ENCODE measurements at places on chromosomes 1 and 21.

DNA sequence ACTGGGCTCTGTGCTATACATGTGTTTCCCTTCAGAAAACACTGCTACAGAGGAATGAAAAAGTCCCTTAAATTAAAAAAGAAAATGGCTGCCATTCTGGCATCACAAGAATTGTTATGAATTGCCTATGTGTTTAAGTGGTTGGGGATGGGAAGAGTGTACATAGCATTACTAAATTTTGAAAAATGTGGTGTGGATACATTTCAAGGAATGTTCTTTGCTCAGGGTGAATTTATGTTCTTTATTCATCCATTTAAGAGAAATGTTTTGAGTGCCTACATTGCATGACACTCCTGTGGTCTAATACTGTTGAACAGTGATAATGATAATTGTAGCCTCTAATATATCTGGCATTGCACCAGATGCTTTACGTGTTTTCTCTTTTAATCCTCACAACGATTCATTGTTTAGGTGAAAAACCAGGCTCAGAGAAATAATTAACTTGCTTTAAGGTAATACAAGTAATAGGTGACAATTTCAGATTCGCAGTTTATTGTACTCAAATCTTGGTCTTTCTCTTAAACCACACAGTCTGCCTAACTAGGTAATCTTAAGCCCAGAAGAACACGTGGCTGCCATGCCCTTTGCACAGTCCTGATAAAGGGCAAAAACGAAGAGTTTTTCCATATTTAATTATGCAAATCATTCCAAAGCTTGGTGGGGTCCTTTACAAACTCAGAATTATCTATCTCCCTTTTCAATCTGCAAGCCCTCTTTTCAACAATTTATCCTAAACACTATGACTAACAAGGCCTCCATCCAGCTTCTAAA lies 31.5 kb downstream of the DPT start:
- DNase-seq, result no peak

DNA sequence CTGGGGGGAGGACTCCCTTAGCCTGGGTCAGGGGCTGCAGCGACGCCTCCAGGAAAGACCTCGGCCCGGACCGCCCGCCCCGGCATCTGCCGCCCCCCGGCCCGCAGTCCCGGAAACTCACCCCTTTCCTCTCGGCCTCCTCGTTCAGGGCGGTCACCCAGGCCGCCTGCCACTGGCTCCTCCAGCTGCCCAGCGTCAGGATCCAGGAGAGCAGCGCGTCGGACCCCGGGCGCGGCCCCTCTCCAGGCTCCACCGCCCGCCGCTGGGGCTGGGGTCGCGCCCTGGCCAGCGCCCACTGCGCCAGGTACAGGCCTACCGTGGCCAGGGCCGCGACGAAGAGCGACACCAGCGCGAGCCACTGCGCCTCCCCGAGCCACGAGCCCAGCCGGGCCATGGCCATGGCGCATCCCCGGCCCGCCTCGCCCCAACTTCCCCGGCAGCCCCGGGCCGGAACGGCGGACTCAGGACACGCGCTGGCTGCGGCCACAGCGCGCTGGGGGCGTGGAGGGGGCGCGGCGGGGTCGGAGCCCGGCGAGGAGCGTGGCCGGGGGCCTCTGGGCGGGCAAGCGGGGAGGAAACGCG lies 478 bp downstream of the C2CD2 start:
- no peak for DNase-seq

DNA sequence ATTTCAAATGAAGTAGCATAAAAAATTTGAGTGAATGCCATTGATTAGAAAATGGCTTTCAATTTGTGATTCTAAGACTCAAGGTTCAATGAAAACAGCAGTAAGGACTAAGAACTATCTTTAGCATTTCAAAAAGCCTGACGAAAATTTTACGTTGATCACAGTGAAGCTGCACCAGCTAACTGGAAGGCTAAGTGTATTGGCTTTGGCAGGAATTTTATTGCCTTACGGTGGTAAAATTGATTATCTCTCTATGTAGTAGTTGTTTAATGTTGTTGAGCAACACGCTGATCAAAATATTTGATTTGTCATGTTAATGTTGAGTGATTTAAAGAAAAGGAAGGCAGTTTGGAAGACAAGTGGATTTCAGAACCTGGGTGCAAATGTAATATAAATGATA lies 49.6 kb downstream of the ATG4C start:
- DNase-seq, result no peak

DNA sequence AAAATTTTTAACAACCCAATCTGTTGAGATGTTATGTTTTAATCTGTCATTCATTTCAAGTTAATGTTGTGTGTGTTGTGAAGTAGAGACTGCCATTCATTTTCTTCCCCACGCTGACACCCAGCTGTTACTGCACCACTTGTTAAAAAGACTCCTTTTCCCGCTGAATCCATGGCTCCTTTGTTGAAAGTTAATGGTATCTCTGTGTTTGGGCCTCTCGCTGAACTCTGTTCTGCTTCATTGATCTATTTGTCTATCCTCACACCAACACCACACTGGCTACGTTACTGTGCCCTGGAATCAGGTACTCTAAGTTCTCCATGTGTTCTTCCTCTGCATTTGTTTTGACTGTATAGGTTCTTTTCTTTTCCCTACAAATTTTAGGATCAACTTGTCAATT lies 58.2 kb downstream of the PDE9A start:
- no peak for DNase-seq

- no peak for DNase-seq
Measured at GRCh38 chr1:34918977-34919561, 10.4 kb downstream of the DLGAP3 start.

- DNase-seq, result no peak
Measured at GRCh38 chr1:237041461-237041794, 556 bp upstream of the RYR2 start.

- DNase-seq, result no peak
Measured at GRCh38 chr1:101165532-101165931, 71.3 kb upstream of the S1PR1 start.

- no peak for DNase-seq
Measured at GRCh38 chr1:832136-832535, 91.6 kb upstream of the SAMD11 start.

DNA sequence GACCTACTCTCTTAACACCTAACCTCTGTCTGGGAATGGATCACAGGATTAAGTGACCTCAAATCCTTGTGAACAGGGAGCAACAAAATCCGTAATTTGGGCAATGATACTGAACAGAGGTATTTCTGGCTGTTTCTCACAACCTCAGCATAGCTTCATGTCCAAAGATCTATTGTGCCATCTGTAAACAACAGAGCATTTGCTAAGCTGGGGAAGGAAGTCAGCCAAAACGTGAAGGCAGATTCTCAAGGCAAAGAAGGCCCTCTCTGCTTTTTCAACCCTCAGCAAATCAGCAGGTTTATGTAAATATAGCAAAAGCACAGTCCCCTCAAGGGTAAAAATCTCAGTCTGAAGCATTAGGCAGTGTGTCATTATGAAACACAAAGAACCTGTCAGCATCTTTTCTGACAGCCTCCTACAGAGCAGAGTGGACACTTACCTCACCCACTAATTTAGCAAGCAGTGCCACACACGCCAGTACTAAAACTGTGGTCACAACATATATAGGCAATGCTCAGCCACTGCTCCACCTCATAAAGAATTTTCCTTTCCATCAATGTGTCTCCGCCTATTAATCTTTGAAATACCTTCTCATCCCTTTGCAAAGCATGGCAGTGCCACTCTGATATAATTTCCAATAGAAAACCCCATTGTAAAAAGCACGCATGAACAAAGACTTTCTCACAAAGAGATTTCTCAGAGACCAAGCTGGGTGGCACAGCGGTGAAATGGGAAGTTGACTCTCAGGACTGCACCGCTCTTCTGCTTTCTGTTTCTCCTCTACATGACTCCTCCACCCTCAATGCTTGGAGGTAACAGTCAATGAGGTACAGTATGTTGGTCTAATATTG lies 188.0 kb downstream of the RERE start:
- DNase-seq, result no peak

- DNase-seq, result no peak
Measured at GRCh38 chr1:88801575-88802208, 89.7 kb downstream of the GTF2B start.

GRCh38 chr1:152127673-152128072 lies 12.4 kb upstream of the TCHH start:
- no peak for DNase-seq

- no peak for DNase-seq
Measured at GRCh38 chr1:229230893-229231753, 39.8 kb upstream of the RAB4A start.

- DNase-seq, result no peak
Measured at GRCh38 chr1:98179151-98179773, 258.4 kb upstream of the DPYD start.

GRCh38 chr1:109170035-109170764 lies 43.5 kb upstream of the SARS1 start:
- DNase-seq, result no peak

DNA sequence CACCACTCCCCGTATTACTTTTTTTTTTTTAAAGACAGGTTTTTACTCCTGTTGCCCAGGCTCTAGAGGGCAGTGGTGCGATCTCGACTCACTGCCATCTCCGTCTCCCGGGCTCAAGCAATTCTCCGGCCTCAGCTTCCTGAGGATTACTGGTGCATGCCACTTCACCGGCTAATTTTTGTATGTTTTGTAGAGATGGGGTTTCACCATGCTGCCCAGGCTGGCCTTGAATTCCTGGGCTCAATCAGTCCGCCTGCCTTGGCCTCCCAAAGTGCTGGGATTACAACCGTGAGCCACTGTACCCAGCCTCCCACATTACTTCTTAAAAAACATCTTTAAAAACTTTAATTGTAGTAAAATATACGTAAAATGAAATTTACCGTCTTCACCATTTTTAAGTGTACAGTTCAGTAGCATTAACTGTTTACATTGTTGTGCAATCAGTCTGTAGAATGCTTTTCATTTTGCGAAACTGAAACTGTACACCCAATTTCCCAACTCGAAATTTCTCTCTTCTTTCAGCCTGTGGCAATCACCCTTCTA lies 77.0 kb downstream of the ZMYM4 start:
- no peak for DNase-seq

- DNase-seq, result no peak
Measured at GRCh38 chr1:156675210-156676113, 1.7 kb downstream of the NES start.

DNA sequence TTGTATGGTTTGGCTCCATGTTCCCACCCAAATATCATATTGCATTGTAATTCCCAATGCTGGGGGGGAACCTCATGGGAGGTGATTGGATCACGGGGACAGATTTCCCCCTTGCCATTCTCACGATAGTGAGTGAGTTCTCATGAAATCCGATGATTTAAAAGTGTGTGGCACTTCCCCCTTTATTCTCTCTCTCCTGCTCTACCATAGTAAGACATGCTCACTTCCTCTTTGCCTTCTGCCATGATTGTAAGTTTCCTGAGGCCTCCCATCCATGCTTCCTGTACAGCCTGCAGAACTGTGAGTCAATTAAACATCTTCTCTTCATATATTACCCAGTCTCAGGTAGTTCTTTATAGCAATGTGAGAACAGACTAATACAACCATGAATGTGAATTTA lies 211.6 kb upstream of the NR5A2 start:
- no peak for DNase-seq

GRCh38 chr21:42818328-42818749 lies 61.0 kb downstream of the WDR4 start:
- peak; percentile 20 for DNase-seq

- no peak for DNase-seq
Measured at GRCh38 chr1:183159960-183160359, 26.1 kb upstream of the LAMC2 start.

- no peak for DNase-seq
Measured at GRCh38 chr1:65054481-65054880, 88.1 kb upstream of the JAK1 start.

DNA sequence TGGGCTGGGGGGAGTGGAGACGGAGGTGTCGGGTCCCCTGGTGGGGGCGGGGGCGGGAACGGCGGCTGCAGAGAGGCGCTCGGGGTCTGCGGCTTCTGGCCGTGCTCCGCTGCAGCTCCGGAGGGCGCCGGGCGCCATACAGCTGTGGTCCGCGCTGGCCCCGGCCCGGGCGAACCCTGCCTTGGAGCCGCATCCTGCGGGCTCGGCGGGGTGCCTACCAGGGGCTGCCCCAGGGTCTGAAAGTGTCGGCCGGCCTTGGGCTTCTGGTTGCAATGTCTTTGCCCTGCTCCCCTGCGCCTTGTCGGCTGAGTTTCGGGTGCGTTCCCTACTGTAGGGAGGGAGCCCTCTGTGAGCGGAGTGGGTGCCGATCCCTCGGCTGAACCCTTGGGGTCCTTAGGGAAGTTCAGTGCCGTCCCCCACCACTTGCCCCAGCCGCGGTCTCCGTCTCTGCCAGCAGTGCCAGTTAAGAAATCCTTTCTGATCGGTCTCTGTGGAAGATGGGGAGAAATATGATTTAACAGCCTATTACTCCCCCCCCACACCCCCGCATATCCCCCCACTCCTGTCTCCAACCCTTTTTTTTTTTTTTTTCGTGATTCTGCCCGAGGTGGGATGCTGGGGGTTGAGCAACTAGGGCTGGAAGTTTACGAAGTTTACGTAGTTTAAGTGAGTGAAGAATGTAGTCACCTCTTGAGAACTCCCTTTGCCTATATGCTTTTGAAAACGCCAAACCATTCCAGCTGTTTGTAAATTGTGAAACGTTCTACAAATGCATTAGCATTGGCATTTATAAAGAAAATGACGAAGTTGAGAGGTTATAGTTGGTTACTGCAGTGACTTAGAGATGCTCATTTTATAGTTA lies 588 bp downstream of the NEXN start:
- peak; percentile 28 for DNase-seq

DNA sequence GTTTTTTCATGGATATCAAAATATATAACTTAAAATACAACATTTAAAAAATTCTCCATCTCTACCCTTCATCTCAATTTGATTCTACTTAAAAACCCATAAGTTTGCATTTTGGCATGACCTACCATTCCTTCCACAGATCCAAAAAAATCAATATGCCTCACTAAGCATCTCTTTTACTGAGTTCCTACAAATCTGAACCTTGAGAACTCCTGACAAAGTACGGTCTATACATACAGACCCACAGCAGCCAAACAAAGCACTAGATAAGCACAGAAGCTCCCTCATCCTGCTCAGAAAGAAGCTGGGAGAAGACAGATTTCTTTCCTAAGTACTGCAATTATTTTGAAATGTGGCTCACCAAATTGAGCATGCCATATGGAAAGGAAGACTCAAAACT lies 167.5 kb downstream of the KCNT2 start:
- no peak for DNase-seq

DNA sequence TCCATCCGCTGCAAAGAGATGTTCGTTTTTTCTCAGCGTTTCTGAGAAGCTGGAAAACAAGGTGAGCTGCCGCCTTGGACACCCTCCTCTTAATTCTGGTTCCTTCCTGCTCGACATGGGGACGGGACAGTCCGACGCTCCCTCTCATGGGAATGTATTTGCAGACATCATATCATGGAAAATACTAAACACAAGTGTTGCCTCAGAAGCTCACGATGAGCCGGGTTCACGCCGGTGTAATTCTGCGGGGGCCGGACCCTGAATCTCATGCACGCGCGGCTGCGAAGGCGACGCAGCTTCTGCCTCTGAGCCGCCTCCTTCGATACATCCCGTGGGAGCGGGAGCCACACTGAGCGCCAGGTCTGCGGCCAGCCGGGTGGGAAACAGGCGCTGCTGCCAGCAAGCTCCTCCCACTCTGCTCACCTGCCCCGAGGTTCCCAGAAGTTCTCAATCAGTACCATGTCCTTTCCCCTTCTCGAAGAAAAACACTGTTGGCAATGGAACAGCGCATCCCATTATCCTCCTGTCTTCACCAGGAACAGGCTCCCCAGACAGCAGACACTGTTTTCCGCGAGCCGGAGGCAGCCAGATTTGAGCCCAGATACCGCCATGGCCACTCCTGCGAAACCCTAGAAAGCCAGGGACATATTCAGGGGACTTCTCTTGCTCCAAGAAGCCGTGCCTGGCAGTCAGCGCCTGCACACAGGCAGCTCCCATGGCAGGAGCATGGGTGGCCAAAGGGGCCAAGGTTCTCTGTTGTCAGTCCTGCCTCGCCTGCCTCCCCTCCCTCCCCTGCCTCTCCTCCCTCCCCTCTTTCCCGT lies 98.0 kb downstream of the WDR4 start:
- no peak for DNase-seq
